ENCODE measurements at places on chromosomes 11 and 22.

GRCh38 chr11:130829920-130830511 lies 86.3 kb downstream of the SNX19 start:
- no peak for DNase-seq

DNA sequence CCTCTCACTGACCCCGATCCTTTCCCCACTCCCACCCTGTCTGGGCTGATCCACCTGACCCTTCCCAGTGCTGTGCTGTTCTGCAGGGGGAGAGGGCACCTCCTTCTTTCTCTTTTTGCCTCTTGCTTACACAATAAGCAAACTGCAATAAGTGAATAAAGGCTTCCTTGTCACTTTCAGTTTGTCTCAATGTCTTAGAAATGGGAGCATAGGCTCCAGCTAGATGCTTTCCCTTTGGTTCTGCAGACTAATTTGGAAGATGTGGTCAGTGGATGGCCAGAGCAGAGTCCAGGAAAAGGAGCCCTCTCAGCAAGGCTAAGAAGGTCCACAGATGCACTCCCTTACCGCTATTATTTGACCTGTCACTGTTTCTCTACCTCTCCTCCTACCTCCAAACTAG lies 9.4 kb downstream of the OR8B12 start:
- DNase-seq, result no peak

GRCh38 chr11:1040428-1041148 lies 4.1 kb upstream of the MUC6 start:
- no peak for DNase-seq

DNA sequence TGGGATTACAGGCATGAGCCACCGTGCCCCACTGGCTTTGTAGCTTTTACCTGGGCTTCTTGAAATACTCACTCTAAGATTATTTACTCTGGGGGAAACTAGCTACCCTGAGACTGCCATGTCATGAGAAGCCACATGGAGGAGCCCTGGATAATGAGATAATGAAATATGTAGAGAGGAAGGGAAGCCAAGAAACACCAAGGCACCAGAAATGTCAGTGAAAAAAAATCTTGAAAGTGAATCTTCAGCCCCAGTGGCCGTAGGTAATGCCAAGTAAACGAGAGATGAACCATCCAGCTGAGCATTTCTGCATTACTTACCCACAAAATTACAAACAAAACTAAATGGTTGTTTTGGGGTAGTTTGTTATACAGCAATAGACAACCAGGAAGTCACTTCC lies 125.6 kb downstream of the APIP start:
- DNase-seq, result no peak

DNA sequence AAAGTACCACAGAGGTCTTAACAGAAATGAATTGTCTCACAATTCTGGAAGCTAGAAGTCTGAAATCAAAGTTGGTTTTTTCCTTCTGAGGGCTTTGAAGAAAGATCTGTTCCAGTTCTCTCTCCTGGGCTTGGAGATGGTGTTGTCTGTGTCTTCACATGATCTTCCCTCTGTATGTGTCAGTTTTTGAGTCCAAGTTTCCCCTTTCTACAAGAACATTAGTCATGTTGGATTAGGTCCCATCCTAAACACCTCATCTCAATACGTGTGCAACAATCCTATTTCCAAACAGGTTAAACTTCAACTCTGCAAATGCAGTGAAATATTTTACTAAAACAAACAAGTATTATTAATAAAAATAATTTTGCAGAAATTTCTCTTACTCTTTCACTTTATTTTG lies 3.1 kb upstream of the PTS start:
- DNase-seq, result no peak

GRCh38 chr22:19509923-19510322 lies 14.3 kb downstream of the CLDN5 start:
- no peak for DNase-seq

GRCh38 chr22:47194476-47195155 lies 432.2 kb downstream of the TBC1D22A start:
- no peak for DNase-seq

GRCh38 chr22:38921120-38921519 lies 36.3 kb upstream of the APOBEC3A start:
- no peak for DNase-seq

DNA sequence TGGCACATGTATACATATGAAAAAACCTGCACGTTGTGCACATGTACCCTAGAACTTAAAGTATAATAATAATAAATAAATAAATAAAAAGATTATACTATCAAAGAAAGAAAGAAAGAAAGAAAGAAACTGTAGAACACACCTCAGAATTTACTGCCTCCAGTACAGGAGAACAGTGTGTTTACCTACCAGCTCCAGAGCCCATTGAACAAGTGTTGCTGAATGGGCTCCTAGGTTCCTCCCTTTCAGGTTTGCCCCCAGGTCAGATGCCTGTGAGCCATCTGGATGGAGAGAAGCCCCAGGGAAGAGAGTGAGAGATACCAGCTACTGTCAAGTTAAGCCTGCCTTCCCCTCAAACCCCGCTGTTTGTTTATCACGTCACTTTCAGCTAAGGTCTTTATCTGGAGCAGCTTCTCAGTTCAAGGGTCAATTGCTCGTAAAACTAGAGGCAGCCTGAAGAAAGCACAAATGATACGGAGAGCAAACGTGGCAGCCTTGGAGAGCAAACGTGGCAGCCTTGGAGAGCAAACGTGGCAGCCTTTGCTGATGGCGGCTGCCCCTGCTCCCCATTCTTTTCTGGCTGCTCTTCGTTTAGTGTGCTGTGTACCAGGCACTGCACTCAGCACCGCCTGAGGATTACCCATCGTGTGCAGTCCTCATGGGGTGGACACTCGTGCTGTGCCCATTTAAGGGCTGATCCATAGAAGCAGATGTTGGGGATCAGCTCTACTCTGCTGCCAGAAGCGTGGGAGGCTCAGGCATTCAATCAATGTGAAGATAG lies 111.7 kb downstream of the ADAMTS15 start:
- no peak for DNase-seq

- DNase-seq, result no peak
These were observed 111.8 kb downstream of the MPPED2 start for GRCh38 chr11:30474151-30474954.

DNA sequence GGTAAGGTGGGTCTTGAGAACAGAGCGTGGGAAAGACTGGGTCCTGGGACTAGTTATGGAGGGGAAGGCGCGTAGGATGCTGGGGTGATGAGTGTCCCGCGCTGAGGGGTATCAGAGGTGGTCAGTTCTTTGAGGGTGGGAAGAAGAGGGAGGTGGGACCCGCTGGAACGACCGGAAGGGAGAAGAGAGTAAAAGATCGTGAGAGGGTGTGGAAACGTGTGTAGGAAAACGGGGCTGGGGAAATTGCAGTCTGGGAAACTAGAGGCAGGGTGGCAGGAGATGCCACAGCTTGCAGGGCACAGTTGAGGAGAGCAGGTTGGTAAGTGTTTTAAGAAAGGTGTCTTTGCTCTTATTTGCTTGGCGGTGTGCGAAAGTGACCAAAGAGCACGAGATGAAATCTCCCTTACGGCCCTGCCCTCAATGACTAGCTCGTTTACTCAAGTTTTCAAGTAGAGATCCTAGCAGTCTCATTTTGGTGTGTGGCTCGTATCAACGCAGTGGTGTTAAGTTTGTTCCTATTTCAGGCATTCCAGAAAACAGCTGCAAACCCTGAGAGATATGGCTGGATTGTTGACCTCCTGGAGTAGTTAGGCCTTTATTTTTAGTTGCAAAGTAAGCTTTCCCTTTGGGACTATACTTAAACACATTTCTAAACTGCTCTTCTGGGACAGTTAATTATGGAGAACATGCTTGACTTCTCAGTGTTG lies 615 bp downstream of the STT3A start:
- DNase-seq, result no peak

GRCh38 chr11:65778431-65778900 lies 2.3 kb downstream of the AP5B1 start:
- no peak for DNase-seq

GRCh38 chr22:32269316-32269715 lies 14.2 kb upstream of the SLC5A4 start:
- no peak for DNase-seq

GRCh38 chr11:132111838-132112237 lies 741.4 kb downstream of the NTM start:
- DNase-seq, result no peak

GRCh38 chr22:27170491-27170890 lies 513.1 kb downstream of the MIAT start:
- DNase-seq, result no peak

DNA sequence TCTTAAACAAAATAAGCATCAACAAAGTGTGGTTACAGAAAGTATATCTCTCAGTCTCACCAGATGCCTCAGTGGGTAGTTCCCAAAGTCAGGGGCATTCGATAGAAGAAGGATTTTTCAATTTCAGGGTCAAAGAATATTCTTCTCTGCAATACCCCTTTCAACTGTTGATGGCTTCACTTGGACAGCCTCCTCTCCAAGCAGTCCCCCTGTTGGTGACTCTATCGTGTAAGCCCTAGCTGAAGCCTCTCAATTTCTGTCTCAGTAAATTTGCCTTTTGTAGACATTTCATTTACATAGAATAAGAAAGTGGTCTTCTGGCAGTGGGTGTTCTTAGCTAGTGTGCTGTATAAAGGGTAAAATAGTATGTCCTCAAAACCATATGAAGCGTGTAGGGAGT lies 11.3 kb upstream of the CCDC83 start:
- DNase-seq, result no peak

GRCh38 chr11:17635551-17635938 lies 83.8 kb upstream of the MYOD1 start:
- no peak for DNase-seq

DNA sequence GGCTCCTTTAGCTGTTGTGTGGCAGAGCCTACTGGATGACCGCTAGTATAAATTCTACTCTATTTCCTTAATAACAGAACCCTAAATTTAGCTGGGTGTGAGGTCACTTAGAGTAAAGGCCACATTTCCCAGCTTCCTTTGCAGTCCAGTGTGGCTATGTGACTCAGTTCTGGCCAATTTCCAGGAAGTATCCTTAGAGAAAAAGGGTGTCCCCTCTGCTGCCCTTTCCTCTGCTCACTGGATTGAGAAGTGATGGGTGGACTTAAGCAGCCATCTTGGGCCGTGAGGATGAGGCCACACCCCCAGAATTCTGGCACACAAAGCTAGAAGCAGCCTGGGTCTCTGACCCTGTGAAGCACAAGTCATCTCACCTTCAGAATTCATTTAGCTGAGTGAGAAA lies 11.7 kb upstream of the RASD2 start:
- no peak for DNase-seq

GRCh38 chr22:30859714-30860095 lies 108.9 kb downstream of the MORC2 start:
- DNase-seq, result no peak

DNA sequence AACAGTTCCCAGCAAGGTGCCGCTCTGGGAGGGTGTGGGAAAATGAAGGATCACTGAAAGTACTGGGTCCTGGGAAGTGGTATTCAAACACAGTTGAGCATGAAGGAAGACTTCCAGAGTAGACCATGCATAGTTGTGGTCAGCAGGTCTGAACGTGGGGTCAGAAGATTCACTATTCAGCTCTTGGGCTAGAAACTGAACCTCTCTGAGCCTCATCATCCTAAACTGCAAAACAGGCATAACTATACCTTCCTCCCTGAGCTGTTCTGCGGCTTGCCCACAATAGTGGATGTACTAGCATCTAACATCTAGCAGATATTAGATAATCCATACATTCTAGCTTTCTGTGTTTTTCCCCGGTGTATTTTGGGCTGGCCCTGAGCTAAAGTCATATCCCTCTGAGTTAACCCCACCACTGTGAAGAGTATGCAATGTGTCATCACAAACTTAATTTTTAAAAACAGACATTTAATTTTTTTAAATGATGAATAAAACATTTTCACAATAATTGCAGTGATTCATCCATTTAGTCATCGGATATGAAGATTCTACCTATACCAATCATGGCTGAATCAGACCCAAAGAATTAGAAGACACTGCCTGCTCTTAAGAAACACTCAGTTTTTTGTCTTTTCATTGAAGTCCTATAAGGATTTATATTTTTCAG lies 179.1 kb downstream of the BLID start:
- DNase-seq, result no peak

DNA sequence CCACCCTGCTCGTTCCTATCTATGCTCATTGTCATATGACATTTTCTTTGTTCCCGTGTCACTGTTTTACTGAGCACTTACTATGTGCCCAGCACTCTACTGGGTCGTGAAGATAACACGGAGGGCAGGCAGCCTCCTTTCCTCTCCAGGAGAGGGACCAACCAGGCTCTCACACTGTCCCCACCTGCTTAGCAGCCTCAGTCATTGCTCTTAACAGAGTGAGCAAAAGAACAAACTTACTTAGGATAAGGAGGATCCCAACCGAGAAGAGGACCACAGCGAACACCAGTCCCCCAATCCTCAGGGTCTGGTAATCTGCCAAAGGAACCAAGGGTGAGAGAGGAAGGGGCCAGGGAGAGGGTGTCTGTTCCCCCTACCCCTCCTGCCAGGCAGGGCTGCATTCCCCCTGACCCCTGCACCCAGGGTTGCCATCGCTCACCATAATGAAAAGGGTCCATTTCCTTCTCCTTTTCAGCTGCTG lies 17.0 kb upstream of the FXYD2 start:
- DNase-seq, result no peak

GRCh38 chr11:33396361-33396760 lies 139.2 kb downstream of the HIPK3 start:
- no peak for DNase-seq

- DNase-seq, result no peak
These were observed 5.4 kb downstream of the RNF121 start for GRCh38 chr11:71934213-71934612.

GRCh38 chr11:6297831-6298230 lies 22.5 kb downstream of the CAVIN3 start:
- DNase-seq, result no peak

DNA sequence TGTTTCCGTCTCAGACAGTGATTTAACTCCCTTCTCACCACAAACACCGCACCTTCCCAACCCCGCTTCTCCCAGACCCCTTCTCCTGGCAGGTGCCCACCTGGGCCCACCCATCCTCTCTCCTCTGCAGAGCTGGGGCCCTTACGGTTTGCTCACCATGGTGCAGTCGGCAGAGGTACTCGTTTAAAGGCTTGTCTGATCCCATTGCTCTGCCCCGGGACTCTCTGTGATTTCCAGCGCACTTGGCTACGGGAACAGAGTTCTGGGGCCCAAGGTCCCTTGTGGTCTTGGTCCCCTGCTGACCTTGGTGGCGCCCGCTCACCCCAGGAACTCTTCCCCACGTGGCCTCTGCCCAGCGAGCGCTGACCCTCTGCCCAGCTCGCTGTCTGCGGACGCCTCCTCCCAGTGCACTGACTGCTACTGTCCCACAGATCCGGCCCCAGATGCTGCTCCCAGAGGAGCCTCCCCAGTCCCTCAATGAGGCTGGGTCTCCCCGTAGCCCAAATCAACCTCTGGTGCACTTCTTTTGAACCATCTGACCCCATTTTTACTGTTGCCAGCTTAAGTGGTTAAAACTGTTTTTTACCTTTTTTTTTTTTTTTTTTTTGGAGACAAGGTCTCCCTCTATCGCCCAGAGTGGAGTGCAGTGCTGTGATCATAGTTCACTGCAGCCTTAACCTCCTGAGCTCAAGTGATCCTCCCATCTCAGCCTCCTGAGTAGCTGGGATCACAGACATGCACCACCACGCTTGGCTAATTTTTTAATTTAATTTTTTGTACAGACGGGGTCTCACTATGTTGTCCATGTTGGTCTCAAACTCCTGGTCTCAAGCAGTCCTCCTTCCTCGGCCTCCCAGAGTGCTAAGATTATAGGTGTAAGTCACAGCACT lies 21.3 kb upstream of the CTSD start:
- no peak for DNase-seq
